T-helper 1 cell (primary cell): ENCODE measurements at places on chromosomes 5 and 9.

- no peak for DNase-seq
These were observed 1206.7 kb downstream of the CDH12 start for GRCh38 chr5:21646469-21646868.

- no peak for DNase-seq
These were observed 47.7 kb upstream of the TCERG1 start for GRCh38 chr5:146399481-146399880.

DNA sequence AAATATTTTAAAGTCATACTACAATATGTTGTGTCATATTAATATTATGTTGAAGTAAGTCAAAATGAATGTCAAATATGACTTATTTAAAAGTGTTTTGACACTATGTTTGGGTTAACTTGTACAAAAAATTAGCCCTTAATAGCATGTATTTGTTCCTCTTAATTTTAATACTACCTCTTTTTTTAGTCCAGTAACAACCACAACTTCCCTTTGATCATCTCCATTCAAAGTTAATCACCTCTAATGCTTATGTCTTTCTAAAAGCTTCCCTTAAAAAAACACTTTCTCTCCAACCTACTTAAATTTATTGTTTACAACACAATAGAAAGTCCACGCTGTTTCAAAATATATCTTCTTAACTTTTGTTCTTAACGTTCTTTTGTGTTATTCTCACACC is 9.6 kb downstream of the SLCO4C1 start:
- no peak for DNase-seq

- no peak for DNase-seq
These were observed 12.5 kb upstream of the PDE8B start for GRCh38 chr5:77197840-77198554.

GRCh38 chr9:15306068-15306756 is 804 bp downstream of the TTC39B start:
- DNase-seq = peak; percentile 36
